ENCODE measurements at places on chromosomes 12 and 14.

DNA sequence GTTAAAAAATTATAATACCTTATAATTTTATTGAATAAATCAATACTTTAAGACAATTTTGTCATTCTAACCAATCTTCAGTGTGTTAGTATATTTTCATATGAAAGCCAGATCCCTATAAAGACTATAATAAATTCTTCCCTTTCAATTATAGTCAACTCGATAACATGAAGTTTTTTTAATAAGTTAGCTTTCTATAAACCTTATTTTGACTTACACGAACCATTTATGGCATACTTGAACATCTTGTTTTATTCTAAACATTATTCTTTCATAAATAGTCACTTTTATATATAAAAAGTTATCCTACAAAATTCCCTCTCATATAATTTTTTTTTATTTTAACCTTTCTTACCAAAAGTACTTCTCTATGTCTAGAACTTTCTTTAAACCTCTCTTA lies 1002.3 kb downstream of the TMEM121 start:
- DNase-seq = no peak

GRCh38 chr14:97900196-97900854 lies 1103.1 kb downstream of the VRK1 start:
- no peak for DNase-seq

DNA sequence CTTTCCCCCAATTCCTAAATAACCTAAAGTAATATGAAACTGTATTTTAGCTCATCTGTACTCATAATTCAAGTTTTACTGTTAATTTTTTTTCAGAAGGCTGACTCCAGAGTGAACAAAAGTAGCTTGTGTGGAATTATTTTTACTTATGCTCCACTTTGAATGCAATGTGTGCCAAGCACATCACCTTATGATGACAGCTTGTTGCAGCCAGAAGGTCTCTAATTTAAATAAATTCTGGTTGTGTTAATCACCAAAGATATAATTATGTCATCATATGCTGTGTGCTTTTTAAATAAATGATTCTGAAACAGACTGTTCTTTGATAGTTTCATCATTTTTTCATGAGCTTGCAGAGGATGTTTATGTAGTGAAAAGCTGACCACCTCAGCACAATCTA lies 283.1 kb downstream of the TMEM117 start:
- no peak for DNase-seq

- DNase-seq = no peak
These were observed 55.4 kb upstream of the FUT8 start for GRCh38 chr14:65357113-65357512.

DNA sequence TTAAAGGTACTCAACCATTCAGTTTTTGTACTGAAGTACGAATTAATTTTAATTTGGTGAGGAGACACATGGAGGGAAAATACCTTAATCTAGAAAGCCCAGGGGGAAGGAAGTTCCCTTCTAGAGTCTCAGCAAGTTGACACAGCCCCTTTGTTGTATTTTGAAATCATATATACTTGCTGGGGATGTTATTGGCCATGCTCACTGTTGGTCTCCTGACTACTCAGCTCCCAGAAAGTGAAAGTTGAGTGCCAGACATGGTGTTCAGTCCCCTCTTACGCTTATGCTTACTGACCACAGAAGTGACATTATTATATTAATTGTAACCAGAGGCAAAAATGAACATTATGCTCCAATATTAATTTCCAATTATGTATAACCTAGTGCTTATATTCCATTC lies 28.1 kb downstream of the ARF6 start:
- DNase-seq = no peak

DNA sequence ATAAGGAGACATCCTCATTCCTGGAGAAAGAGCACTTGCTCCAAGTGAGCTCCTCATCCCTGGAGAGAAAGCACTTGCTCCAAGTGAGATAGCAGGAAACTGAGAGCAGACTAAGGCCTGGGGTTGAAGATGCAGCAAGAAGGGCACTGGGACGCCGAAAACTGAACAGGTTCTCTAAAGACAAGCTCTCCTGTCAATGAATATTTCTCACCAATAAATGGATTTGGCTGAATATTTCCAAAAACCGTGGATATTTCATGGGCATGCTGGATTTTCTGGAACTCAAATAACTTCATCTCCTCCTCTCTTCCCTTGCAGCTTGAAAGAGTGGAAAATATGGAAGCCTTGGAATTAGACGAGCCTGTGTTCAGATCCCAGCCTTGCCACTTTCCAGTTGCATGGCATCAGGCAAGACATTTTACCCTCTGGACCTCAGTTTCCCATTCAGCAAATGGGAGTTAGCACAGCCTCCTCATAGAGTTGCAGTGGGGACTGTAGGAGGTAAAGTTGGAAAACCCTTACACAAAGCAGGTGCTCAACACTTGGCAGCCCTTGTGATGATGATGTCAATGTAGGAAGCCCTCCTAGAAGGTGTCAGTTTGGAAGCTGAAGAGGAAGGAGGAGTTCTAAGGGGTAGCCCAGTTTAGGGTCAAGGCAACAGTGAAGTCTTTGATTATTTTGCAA lies 4.4 kb upstream of the KRT76 start:
- no peak for DNase-seq

- no peak for DNase-seq
These were observed 96.9 kb upstream of the TMPO start for GRCh38 chr12:98418357-98419075.

GRCh38 chr14:76752744-76753143 lies 8.5 kb upstream of the VASH1 start:
- no peak for DNase-seq

DNA sequence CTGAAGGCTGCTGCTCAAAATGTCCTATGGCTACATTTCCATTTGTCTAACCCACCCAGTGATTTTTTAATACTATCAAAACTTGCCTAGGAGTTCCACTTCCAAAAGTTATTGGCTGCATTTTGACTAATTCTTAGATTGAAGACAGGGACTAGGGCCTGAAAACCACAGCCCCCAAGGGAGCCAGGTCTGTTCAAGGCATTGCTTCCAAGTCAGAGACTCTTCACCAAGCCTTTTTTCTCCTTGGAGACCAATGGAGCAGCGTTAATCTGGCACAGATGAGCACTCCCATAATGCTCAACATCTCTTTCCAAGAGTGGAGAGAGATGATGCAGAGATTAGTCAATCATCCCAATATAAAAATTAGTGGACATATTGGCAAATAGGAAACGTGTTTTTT lies 112.5 kb upstream of the HIF1A start:
- DNase-seq = no peak

GRCh38 chr14:105160776-105161175 lies 7.8 kb downstream of the JAG2 start:
- no peak for DNase-seq

- no peak for DNase-seq
These were observed 335.1 kb downstream of the MED13L start for GRCh38 chr12:115942346-115942745.

GRCh38 chr12:93832131-93832530 lies 155.0 kb downstream of the CRADD start:
- DNase-seq = no peak

- no peak for DNase-seq
These were observed 10.9 kb downstream of the SLC6A12 start for GRCh38 chr12:203074-203461.

DNA sequence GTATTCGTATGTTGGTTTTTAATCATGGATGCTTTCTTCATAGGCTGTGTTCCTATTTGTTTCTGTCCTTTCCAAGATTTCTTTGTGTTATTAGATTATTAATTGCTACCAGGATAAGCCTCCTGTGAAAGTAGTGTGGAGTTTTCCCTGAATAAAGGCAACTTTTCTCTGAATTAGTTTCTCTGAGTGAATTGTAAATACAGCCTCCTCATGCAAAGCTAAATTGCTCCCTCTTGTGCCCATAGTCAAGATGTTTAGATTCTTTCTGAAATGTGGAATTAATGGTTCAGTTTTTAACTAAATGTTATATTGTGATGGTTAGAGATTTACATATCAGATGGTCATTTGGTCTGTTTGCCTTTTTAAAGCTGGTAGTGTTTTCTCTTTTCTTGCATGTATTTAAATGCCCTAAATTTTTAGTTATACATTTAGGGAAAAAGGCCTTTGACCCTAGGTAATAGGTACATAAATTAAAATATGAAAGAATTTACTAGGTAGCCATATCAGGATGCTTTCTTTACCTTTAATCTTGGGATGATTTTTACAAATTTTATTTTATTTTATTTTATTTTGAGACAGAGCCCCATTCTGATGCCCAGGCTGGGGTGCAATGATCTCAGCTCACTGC lies 8.9 kb downstream of the APAF1 start:
- DNase-seq = peak; percentile 6

DNA sequence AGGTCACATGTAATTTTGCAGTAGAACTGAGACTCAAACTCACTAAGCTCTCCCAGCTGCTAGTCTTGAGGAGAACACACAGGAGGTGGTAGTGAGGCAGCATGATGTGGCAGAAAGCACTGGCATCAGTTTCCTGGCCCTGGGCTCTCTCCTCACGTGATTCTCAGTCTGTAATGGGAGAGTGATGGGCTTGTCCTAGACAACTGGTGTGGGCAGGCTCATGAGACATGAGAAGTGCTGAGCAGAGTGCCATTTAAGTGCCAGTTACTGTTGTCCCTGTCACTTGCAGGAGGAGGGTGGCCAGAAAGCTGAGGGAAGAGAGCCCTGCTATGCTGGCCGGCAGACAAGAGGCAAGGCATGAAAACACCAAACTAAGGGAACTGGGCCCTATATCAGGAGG lies 48.5 kb upstream of the OVCH1 start:
- no peak for DNase-seq

- DNase-seq = no peak
These were observed 2.9 kb upstream of the BIN2 start for GRCh38 chr12:51326698-51327439.

- no peak for DNase-seq
These were observed 1058.4 kb downstream of the LRFN5 start for GRCh38 chr14:42665083-42665482.

- peak; percentile 59 for DNase-seq
These were observed 378.7 kb downstream of the PRKD1 start for GRCh38 chr14:29548948-29549370.

- no peak for DNase-seq
These were observed 17.9 kb downstream of the PXN start for GRCh38 chr12:120247621-120248030.

- DNase-seq = no peak
These were observed 45.3 kb downstream of the FRS2 start for GRCh38 chr12:69515394-69515930.

- no peak for DNase-seq
These were observed 160.0 kb upstream of the CRY1 start for GRCh38 chr12:107253361-107253760.

GRCh38 chr12:92546635-92547348 lies 156.0 kb upstream of the PLEKHG7 start:
- no peak for DNase-seq

DNA sequence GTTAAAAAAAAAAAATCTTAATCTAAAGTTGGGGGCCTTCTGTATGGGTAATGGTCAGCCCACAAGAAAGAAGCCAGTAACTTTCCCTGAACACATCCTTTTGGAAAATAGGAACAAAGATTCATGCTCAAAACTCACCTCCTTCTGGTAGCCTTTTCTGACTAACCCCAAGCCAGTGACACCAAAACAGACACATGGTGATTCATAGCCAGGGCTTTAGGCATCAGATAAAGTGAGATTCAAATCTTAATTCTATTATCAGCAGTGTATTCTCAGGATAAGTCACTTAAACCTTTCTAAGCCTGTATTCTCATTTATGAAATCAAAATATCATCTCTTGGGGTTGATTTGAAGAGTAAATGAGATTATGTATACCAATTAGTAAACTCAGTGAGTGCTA lies 4.9 kb downstream of the ATP5MC2 start:
- no peak for DNase-seq

GRCh38 chr12:23350808-23351207 lies 598.7 kb downstream of the SOX5 start:
- no peak for DNase-seq

DNA sequence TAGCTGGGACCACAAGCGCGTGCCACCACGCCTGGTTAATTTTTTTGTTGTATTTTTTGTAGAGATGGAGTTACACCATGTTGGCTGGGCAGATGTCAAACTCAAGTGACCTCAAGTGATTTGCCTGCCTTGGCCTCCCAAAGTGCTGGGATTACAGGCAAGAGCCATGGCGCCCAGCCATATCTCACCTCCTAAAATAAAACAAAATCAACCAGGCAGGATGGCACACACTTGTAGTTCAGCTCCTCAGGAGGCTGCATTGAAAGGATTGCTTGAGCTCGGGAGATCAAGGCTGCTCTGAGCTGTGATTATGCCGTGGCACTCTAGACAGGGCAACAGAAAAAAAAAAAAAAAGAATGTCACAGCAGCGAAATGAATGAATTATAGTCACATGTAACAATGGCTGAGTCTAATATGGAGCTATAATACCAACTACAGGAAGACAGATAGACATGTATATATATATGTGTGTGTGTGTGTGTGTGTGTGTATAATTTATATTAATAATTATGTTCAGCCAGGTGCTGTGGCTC lies 19.3 kb upstream of the TMEM120B start:
- DNase-seq = no peak

DNA sequence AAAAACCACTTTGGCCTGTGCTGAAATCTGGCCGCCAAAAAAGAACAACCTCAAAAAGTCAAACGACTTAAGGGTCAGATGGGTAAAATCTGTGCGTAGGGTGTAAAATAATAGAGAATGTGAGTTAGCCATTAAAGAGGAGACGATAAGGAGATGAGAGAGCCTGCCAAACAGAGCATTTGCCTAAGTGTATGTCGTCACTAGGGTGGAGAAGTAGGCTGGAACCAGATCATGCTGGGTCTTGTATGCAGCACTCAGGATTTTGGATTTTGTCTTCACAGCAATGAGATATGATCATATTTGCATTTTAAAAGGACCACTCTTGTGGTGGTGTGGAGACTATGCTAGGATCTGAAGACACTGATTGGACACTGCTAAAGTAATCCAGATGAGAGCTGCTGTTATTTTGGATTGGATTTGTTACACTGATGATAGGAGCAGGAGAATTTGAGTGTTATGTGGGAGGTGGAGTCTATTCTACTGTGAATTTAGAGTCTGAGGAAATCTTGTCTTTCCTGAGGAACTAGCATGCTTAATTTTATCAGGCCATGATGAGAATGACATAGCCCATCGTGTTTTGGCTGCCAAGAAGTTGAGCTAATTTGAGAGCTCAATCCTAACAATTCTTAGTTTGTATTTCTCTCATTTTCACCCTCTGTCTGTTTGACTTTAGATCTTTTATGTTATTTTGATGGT lies 24.8 kb upstream of the DBX2 start:
- no peak for DNase-seq

GRCh38 chr12:46131732-46132469 lies 136.9 kb downstream of the SLC38A1 start:
- no peak for DNase-seq

Measured in DMS153 (cell line).